Astrocyte (in vitro differentiated cells and primary cell): ENCODE measurements at places on chromosomes 4 and X. TPM values are rescaled to one million over a fixed set of nuclear protein-coding genes. Genes with fewer than 3 reads are reported as not detected.

Gene GAGE1
- total RNA-seq, result not detected in 2 replicates

Gene SFRP2
- total RNA-seq, result 92.8 and 146 TPM in 2 replicates

GRCh38 chrX:574251-574650 lies 56.3 kb upstream of the SHOX start:
- DNase-seq, result no peak

DNA sequence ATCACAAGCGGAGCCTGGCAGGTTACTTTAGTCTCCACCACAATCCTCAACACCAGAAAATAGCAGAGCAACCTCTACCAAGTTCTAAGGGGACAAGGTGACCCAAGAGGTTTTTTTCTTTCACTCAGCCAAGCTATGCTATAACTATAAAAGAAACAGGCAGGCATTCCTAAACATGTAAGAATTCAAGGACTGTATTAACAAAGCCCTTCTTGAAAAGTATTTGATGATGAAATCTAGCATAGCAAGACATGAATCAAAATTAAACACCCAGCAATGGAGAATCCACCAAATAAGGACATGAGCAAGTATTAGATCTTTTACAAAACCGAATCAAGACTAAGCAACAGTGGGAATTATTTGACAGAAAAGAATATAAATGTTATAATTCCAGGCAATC lies 25.7 kb upstream of the C1QTNF7 start:
- DNase-seq, result peak; percentile 36

- DNase-seq, result no peak
Observed at GRCh38 chr4:95439896-95440295, 108.9 kb downstream of the UNC5C start.
